ENCODE measurements at places on chromosomes 2 and 18.

GRCh38 chr2:111042772-111043771, 77.6 kb upstream of the BCL2L11 start:
- no peak for DNase-seq

- no peak for DNase-seq
Observed at GRCh38 chr2:69961496-69961895, at the start of gene ASPRV1. Gene ASPRV1 (minus strand): TSS chr2:69961631. CDS start chr2:69961436, 195 bp downstream.

DNA sequence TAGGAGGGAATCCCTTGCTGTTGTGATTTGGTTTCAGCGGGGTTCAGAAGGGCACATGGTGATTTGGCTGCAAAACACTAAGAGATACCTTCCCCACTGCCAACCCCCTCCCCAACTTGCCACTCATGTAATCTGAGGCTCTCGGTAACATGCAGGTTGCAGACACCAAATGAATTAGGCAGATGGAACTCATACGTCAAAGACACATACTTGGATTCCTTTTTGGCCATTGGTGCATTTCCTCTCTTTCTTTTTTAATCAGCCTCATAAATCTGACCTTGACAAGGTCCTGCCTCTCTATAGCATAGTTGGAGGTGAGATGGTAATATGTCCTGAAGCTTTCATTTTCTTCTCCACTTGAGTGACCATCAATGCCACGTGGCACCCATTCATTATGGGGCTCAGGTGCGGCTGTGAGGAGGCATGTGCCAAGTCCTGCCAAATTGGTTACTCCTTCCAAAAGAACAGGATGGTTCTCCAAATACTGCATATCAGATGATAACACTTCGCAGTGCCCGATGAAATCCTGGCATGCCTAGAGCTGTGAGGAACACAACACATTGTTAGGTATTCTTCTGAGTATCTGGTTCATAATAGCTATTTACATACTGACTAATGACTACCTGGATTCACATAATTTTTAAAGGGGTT, 8.3 kb upstream of the TMEM178A start:
- no peak for DNase-seq

DNA sequence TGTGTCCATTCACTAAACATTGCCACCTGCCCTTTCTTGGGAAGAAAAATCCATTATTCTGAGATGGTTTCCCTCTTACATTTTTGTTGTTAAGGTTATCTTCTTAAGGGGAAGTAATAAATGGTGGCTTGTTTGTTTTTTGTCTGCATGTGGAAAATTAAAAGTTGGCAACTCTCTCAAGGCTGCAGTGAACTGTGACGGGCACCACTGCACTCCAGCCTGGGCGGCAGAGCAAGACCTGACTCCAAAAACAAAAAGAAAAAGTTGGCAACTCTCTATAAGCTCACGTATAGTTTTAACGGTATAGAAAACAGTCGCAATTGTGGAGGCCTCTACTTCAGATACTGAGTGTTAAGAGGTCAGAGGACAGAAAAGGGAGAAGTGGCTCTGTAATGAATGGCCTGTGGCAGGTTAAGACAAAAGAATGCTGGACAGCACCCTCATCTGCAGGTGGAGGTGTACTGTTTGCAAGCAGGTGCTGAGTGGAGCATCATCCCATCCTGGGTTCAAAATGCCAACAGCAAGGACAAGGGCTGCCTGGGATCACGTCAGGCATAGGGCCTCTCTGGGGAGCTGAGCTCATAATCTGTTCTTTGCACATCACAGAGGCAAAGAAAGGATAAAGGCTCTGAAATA, 16.7 kb downstream of the L3MBTL4 start:
- DNase-seq: no peak

- no peak for DNase-seq
Observed at GRCh38 chr2:199309973-199310372, 147.8 kb downstream of the SATB2 start.

DNA sequence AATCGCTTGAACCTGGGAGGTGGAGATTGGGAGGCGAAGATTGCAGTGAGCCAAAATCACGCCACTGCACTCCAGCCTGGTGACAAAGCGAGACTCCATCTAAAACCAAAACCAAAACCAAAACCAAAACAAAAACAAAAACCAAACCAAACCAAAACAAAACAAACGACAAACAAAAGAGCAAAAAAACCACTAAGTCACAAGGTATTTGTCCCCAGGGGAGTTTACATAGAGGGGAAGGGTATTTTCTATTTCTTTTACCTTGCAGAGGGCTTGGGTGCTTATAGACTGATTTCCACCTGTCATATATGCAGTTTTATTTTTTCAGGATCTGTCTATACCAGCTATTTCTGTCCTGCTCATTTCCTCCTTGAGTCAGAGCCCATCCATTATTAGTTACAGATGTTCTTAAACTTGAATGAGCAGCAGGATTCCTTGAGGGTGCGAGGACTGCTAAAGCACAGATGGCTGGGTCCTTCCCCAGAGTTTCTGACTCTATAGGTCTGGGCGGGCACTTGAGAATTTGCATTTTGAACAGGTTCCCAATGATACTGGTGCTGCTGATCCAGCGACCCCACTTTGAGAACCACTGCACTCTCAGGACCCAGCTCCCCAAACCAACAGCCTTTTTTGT, 102.2 kb upstream of the UXS1 start:
- no peak for DNase-seq

DNA sequence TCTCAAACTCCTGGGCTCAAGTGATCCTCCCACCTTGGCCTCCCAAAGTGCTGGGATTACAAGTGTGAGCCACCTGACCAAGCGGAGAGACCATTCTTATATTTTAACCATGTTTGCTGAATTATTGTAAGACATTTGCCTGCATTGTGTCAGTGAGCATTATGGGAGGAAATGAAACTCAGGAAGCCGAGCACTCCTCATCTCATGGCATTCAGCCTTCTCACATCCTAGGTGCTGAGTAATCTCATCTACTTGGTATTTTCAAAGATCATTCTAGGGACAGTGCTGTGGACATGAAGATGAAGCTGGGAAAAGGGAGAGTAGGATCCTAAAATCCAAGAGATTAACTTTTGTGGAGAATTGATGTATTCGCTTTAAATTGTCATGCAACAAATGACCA, 66.1 kb downstream of the NAPG start:
- DNase-seq: no peak

DNA sequence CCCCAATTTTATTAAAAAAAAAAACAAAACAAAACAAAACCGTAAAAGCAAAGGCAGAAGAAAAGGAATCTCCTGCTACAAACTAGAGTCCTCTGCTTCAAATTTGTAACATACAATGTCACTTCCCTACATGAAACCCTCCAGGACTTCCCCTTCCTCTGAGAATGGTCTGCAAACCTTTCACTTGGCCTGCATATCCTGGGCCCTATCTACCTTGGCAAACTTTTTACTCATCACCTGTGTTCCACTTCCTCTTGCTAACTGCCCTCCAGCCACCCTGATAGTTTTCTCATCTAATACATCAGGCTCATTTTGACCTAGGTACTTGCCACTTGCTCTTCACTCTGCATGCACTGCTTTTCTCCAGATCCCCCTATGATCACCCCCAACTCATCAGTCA, 255.5 kb downstream of the ETAA1 start:
- DNase-seq: no peak

DNA sequence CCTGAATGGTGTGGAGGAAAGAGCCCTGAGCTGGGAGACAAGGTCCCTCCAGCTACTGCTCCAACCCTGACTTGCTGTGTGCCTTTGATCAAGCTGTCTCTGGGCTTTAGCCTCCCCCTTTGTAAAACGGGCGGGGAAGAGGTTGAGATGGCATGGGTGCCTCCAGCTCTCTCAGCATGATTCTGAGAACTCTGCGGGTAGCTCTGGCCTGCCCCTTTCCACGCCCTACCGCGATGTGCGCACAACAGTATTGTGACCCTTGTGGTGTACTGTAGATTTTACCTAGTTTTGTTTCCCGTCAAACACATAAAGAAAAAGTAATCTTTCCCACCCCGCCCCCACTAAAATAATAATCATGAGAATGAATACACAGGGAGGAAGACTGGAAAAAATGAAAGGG, 5.3 kb downstream of the CD8A start:
- DNase-seq: no peak

DNA sequence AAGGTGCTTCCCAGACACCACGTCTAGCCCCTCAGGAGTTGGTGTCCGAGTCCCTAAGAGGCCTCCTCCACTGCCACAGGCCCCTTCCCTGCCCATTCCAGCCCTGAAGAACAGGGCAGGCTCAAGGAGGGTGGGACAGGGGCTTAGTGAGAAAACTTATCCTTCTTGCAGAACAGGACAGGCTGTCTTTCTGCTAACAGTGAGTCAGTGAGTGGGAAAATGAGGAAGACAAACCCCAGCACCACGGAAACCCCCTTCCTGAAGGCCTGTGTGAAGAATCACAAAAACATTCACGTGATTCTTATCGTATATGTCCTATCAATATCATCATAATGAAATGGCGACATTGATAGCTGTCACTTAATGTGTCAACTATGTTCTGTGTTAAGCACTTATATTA, 9.8 kb downstream of the FZD7 start:
- DNase-seq: no peak

GRCh38 chr2:3805201-3805939, 102.0 kb downstream of the DCDC2C start:
- no peak for DNase-seq

GRCh38 chr2:77397763-77398162, 124.4 kb downstream of the LRRTM4 start:
- no peak for DNase-seq

GRCh38 chr2:67777010-67777409, 285.8 kb downstream of the C1D start:
- DNase-seq: no peak
